Stimulated activated CD4-positive, alpha-beta T cell treated with anti-CD3 and anti-CD28 coated beads, TNF-alpha, amount 100 ng/mL, for 48 hours (primary cell): ENCODE measurements at places on chromosomes 2 and 18.

DNA sequence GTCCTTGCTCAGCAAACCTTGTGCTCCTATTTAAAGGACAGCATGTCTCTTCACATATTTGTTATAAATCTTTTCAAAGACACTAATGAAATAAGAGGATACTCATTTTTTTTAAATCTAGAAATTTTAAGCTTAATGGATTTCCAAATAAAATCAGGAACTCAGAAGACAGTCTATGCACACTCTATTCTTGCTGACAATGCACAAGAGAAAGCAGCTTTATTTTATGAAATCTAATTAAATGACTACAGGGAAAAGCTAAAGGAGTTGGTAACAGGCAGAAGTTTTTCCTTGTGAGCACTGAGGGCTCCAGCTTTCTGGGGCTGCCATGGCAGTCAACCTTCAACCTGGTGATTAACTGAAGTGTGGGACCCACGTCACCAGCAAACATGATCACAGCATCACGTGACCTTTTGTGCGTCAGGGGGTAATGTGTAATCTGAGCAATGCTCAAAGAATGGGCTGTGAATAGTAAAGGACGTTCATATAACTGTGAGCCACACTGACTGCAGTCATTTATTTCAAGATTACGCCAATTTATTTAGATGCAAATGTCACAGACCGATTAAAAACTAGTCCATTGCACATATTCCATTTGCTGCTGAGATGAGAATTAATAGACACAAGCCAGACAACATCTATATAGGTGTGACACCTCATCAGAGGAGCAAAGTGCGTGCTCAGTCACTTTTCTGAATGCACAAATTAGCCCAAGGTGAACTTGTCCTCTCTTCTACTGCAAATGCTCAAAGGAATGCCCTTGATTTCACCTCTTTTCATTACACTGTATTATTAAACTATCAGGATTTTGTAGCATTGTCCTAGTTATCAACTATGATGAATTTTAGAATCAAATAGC is 11.6 kb upstream of the DNER start:
- no peak for DNase-seq

GRCh38 chr2:15354596-15355366 is 206.4 kb downstream of the NBAS start:
- DNase-seq = no peak

- no peak for DNase-seq
These were observed 106.8 kb upstream of the MSH2 start for GRCh38 chr2:47295981-47296635.

GRCh38 chr2:76512201-76512820 is 801.6 kb upstream of the GCFC2 start:
- no peak for DNase-seq

DNA sequence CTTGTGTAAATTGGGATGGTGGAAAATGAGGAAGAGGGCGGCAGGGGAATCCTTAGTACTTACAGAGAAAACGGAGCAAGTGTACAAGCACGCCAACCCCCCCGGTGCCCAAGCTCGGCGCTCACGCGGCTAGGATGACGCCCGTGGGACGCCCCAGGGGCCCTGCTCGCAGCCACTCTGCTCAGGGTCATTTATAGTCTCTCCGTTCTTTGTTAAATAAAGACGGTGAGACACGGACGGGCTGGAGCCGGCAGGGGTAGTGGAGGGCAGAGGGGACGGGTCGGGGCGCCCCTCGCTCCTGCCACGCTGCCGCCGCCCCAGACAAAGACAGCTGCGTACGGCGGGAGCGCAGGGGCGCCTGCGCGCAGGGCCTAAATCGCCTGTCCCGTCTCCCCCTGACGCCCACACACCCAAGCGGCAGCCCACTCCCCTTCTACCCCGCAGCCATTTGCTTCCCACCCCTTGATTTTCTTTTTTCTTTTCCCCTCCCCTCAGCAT is 37.8 kb downstream of the PCBP1 start:
- no peak for DNase-seq
